ENCODE measurements at places on chromosomes 2 and 18. TPM values are rescaled to one million over a fixed set of nuclear protein-coding genes. Genes with fewer than 3 reads are reported as not detected.

The TRIM43 gene
- not detected for total RNA-seq

- DNase-seq, result no peak
Measured at GRCh38 chr18:64044616-64045015, 74.7 kb downstream of the SERPINB8 start.

DNA sequence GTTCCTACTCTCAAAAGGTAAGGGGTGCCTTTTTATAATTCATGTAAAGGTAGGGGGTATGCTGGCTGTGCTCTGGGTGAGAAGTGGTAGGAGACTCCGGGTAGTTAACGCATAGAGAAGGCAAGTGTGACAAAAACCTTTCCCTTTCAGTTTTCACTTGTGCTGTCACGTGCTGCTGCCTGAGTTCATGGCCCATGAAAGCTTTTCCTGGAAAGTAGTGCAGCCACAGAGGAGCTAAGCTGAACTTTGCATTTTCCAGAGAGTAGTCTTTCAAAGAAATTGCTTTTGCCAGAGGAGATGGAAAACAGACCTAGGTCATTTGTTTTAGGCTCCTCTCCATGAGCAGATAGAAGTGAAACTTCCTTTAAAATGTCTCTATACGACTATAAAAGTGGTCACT lies 44.7 kb downstream of the THSD7B start:
- no peak for DNase-seq

DNA sequence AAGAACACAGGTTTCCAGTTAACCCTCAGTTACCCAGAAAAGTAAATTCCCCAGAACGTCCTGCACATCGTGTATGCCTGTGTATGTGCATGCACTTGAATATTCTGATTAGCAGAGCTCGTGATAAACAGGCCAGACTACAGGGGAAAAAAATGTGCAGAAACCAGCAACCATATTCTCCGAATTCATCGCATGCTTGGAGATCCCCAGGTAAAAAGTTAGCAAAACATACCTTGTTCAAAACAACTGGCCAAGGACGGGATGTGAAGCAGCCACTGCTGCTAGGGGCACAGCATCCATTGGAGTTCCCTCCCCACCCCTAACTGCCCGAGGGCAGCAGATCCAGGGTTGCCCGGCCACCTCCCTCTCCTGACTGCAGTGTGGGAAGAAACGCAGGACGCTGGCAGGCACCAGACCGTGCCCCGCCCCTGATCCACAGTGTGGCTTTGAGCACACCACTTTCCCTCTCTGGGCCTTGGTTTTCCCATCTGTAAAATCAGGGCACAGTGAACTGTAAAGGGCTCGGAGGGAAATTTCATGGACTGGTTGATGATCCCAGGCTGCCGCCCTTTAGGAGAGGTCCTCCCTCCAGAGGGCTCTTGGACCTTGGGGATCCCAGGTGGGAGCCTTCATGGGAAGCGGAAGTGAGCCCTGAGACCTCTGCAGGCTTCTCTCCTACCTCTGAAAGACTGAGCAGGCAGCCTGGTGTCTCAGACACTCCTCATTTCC lies 11.9 kb upstream of the ARID5A start:
- DNase-seq, result no peak

DNA sequence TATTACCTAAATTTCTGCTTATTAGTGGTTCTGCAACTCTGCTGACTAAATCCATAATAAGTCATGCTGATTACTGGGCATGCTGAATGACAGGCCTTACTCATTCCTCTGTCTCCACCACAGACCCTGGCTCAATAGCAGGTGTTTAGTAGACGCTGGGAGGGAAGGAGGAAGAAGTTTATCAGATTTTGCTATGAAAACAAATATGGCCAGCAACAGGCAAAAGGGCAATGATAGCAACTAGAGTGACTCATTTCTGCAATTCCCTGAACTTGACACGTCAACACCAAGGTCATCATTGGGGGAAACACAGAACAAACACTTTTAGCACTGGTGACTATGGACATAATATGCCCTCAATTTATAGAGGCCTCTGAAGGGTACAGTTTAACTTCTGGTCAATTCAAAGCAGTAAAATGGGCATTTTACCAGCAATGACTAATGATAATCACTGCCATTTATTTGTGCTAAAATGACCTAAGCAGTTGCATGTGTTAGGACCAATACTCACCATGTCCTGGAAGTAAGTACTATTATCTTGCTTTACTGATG lies 35.2 kb downstream of the TMEM163 start:
- DNase-seq, result no peak

- no peak for DNase-seq
Measured at GRCh38 chr2:152464851-152465470, 130.0 kb downstream of the FMNL2 start.

GRCh38 chr2:108118996-108119395 lies 120.8 kb upstream of the SULT1C3 start:
- DNase-seq, result no peak

All from suprapubic skin (tissue), 4 donors.